ENCODE measurements at places on chromosomes 6 and 20. TPM values are rescaled to one million over a fixed set of nuclear protein-coding genes. Genes with fewer than 3 reads are reported as not detected.
A peak's percentile ranks its signal among the peaks of the same experiment; 100 is the strongest.

The PTCHD4 gene
- 0.18 TPM for total RNA-seq

The LY6G6F gene
- total RNA-seq: not detected

The PKHD1 gene
- 2.7 TPM for total RNA-seq

The GNMT gene
- 40.1 TPM for total RNA-seq

The SYCP2L gene
- not detected for total RNA-seq

DNA sequence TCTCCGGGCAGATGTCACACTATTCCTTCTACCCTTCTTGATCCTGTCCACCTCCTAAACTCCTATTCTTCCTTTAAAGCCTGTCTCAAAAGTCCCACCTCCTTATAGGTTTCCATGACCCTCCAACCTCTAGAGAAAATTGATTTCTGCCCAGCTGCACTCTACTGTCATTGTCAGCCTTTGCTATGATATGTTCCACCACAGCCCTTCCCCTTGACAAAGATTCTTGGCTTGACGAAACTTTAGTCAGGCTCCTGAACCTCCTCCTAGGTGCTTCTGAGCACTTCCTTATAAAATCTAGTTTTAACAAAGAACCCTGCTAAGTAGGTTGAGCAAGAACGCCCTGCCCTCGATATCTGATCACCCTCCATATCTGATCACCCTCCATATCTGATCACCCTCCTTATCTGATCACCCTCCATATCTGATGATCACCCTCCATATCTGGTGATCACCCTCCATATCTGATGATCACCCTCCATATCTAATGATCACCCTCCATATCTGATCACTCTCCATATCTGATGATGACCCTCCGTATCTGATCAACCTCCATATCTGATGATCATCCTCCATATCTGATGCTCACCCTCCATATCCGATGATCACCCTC lies 103.2 kb downstream of the RIN2 start:
- DNase-seq: no peak

GRCh38 chr20:61753987-61754956 lies 311.4 kb downstream of the TAF4 start:
- DNase-seq: peak; percentile 26

- no peak for DNase-seq
These were observed 270.4 kb upstream of the FKBP1C start for GRCh38 chr6:62940848-62941247.

GRCh38 chr6:43669050-43669921 lies 18.3 kb downstream of the MRPS18A start:
- DNase-seq: no peak

GRCh38 chr20:51378171-51378928 lies 164.2 kb downstream of the NFATC2 start:
- DNase-seq: no peak

GRCh38 chr6:82022614-82023129 lies 224.9 kb downstream of the IBTK start:
- DNase-seq: no peak

All from right lobe of liver (tissue), 6 donors.